Karpas-422 (cell line): ENCODE measurements at places on chromosomes 13 and 19. TPM values are rescaled to one million over a fixed set of nuclear protein-coding genes. Genes with fewer than 3 reads are reported as not detected.

GRCh38 chr19:46955813-46956371 is 63.7 kb upstream of the NPAS1 start:
- H3K4me3 ChIP-seq, result no peak overlapping the region
- H3K36me3 ChIP-seq, result 0 out of 2 replicates have a peak, but pooled peaks cover 3% of the 10 kb centered on the region
- DNase-seq, result no peak
- no peaks in the 10 kb centered on the region for H3K27me3 ChIP-seq
- H3K27ac ChIP-seq, result peak overlapping the region; percentile 38

- DNase-seq, result no peak
- H3K36me3 ChIP-seq, result no peaks in the 10 kb centered on the region
- peaks cover 4% of the 10 kb centered on the region; the same call in 1 of the 2 replicates for H3K4me1 ChIP-seq
- no peak overlapping the region for H3K27ac ChIP-seq
- no peak overlapping the region for H3K4me3 ChIP-seq
Measured at GRCh38 chr19:29882719-29883105, 59.3 kb upstream of the URI1 start.

DNA sequence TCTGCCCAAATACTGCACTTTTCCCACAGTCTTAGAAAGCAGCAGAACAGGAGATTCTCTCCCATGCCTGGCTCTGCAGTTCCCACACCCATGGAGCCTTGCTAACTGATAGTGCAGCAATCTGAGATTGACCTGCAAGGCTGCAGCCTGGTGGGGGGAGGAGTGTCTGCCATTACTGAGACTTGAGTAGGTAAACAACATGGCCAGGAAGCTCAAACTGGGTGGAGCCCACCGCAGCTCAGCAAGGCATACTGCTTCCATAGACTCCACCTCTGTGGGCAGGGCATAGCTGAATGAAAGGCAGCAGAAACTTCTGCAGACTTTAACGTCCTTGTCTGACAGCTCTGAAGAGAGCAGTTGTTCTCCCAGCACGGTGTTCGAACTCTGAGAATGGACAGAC is 358.5 kb upstream of the PCDH9 start:
- no peak overlapping the region for H3K27ac ChIP-seq
- no peaks in the 10 kb centered on the region for H3K4me1 ChIP-seq
- H3K36me3 ChIP-seq, result no peaks in the 10 kb centered on the region
- no peak overlapping the region for H3K4me3 ChIP-seq

DNA sequence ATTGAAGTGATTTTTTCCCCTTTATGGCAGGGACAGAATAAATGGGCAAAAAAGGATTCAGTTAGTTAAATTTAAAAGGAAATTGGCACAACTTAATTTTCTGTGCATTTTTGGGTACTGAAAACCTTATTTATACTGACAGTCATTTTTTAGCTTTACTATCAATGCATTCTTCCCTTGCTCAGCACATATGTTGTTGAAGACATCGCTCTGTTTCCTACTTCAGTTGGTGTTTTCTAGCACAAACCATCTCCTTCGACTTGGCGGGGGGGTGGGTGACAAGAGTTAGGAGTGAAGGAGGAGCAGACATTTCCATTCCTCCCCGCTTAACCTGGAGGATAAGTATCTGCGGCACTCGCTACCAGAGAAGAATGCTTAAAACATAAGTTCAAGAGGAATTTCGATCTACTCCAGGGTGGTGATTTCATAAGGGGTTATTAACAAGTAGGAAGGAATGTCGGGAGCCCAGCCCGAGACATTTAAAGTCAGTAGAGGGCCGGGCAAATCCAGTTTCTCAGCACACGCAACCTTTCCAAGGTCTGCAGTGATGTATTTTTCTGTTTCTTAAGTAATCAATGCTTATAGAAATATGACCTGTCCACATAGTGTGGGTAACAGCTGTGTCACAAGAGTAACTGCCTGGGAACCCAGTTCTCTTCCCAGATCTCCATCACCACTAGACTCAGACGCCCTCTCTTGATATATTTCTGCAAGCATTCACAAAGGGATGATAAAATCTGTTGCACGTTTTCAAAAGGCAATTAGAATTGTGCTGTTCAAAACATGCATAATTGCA is 525.8 kb downstream of the MYO16 start:
- H3K36me3 ChIP-seq, result no peaks in the 10 kb centered on the region
- no peak for DNase-seq
- peaks cover 32% of the 10 kb centered on the region for H3K4me1 ChIP-seq
- no peak overlapping the region for H3K4me3 ChIP-seq
- H3K27me3 ChIP-seq, result no peaks in the 10 kb centered on the region
- H3K27ac ChIP-seq, result no peak overlapping the region

- H3K4me3 ChIP-seq, result no peak overlapping the region
- DNase-seq, result no peak
- no peaks in the 10 kb centered on the region for H3K36me3 ChIP-seq
- no peak overlapping the region for H3K27ac ChIP-seq
- H3K27me3 ChIP-seq, result no peaks in the 10 kb centered on the region
Measured at GRCh38 chr13:70388935-70389334, 280.7 kb upstream of the KLHL1 start.

- H3K27ac ChIP-seq, result no peak overlapping the region
- peak overlapping the region; percentile 83 for H3K4me3 ChIP-seq
- H3K4me1 ChIP-seq, result peaks cover 5% of the 10 kb centered on the region; the same call in 1 of the 2 replicates
- no peaks in the 10 kb centered on the region for H3K27me3 ChIP-seq
Measured at GRCh38 chr19:2949939-2950285, 5.1 kb upstream of the ZNF77 start.

ZNF222 gene
- 1.6 and 1.7 TPM in 2 replicates for total RNA-seq

DNA sequence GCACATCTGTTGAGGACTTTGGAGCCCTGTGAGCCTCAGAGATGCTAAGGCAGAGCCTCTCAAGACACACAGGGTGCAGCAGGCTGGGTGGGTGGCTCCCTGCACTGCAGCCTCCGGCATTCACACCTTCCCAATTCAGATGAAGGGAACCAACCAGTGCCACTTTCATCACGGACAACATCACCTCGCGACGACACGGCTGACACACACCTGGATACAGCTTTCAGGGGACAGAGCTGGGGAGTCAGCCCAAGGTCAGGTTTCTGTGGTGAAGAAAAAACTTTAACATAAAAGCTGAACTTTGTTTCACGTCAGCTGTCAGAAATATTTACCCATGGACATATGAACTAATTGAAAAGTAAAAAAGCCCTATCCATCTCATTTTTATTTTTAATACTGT is 24.9 kb upstream of the ARHGEF7 start:
- DNase-seq, result no peak
- H3K27ac ChIP-seq, result no peak overlapping the region
- no peaks in the 10 kb centered on the region for H3K4me1 ChIP-seq

GRCh38 chr19:49758292-49758691 is 4.8 kb downstream of the TSKS start:
- H3K4me1 ChIP-seq, result peaks cover 12% of the 10 kb centered on the region
- H3K27ac ChIP-seq, result no peak overlapping the region
- no peak overlapping the region for H3K4me3 ChIP-seq

GRCh38 chr19:19528721-19529490 is at the start of gene YJEFN3:
Gene YJEFN3 (plus strand): TSS chr19:19528911. CDS start chr19:19528933, 22 bp downstream.
- peaks cover 11% of the 10 kb centered on the region; the same call in 1 of the 2 replicates for H3K36me3 ChIP-seq
- H3K27ac ChIP-seq, result no peak within 1 kb of the TSS
- H3K4me3 ChIP-seq, result no peak within 1 kb of the TSS
- H3K27me3 ChIP-seq, result no peaks in the 10 kb centered on the region

GRCh38 chr13:95624020-95624419 is 20.5 kb downstream of the DZIP1 start:
- H3K4me1 ChIP-seq, result no peaks in the 10 kb centered on the region
- peak; percentile 81 for DNase-seq
- H3K27me3 ChIP-seq, result no peaks in the 10 kb centered on the region
- H3K4me3 ChIP-seq, result no peak overlapping the region
- no peaks in the 10 kb centered on the region for H3K36me3 ChIP-seq

GRCh38 chr13:59706101-59706976 is 457.4 kb downstream of the DIAPH3 start:
- H3K4me1 ChIP-seq, result peaks cover 16% of the 10 kb centered on the region
- DNase-seq, result no peak
- H3K27me3 ChIP-seq, result no peaks in the 10 kb centered on the region
- H3K36me3 ChIP-seq, result no peaks in the 10 kb centered on the region
- H3K4me3 ChIP-seq, result peak overlapping the region; percentile 28

- H3K27me3 ChIP-seq, result no peaks in the 10 kb centered on the region
- H3K27ac ChIP-seq, result no peak overlapping the region
- peaks cover 52% of the 10 kb centered on the region for H3K36me3 ChIP-seq
- no peak overlapping the region for H3K4me3 ChIP-seq
- H3K4me1 ChIP-seq, result no peaks in the 10 kb centered on the region
Measured at GRCh38 chr13:46015366-46015765, 37.2 kb downstream of the ZC3H13 start.

DNA sequence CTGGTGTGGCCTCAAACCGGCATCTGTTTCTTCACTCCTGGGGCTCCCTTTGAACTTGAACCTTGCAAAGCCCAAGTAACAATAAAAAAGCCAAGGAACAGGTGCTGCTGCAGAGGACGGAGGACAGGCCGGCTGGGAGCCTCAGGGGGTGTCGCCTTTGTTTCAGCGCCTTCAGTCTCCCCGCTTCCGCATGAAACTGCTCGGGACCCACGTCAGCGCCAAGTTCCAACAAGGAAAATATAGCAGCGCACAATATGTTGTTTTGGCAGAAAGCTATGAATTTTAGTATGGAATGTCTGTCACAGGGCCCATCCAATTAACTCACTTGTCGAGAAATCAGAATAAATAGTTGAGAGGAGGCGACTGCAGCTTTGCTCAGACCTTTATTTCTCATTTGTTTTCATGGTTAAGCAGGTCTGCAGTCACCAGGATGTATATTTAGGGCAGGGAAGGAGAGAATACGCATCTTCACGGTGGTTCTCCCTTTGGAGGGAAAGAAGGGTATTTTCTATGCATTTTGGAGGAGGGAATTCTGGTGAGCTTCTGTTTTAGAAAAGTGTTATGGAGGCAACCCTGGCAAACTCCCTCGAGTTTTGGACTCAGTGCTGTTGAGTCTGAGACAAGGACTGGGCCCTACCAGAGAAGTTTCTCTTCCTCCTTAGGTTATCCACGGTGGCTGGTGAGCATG is 34.3 kb upstream of the MEDAG start:
- no peak for DNase-seq
- no peak overlapping the region for H3K4me3 ChIP-seq
- no peaks in the 10 kb centered on the region for H3K36me3 ChIP-seq
- H3K27me3 ChIP-seq, result no peaks in the 10 kb centered on the region
- H3K27ac ChIP-seq, result no peak overlapping the region
- no peaks in the 10 kb centered on the region for H3K4me1 ChIP-seq

FAM83E gene
- 1.0 and 1.2 TPM in 2 replicates for total RNA-seq

GRCh38 chr19:29660835-29661234 is 4.4 kb upstream of the PLEKHF1 start:
- H3K4me3 ChIP-seq, result no peak overlapping the region
- H3K36me3 ChIP-seq, result no peaks in the 10 kb centered on the region
- DNase-seq, result no peak
- H3K4me1 ChIP-seq, result peaks cover 8% of the 10 kb centered on the region
- no peak overlapping the region for H3K27ac ChIP-seq
- H3K27me3 ChIP-seq, result no peaks in the 10 kb centered on the region

DNA sequence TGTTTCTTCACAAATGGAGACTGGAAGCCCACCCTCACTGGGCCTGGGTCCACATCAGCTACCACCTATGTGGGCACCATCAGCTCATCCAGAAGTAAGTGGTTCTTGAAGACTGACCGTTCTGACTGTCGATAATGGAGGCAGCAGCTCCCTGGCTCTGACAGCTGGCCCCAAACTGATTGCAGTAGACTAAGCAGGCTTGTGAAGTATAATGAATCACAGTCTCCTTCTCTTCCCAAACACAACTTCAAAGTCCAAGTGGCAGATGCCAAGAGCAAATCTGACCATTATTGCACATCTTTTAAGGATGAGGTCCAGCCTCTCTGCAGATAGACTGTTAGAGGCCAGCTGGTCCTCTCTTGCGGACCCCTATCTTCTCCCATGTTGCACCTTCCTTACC is 574.4 kb upstream of the KLF12 start:
- no peak overlapping the region for H3K27ac ChIP-seq
- H3K36me3 ChIP-seq, result no peaks in the 10 kb centered on the region
- no peaks in the 10 kb centered on the region for H3K4me1 ChIP-seq
- no peak overlapping the region for H3K4me3 ChIP-seq
- no peaks in the 10 kb centered on the region for H3K27me3 ChIP-seq

DNA sequence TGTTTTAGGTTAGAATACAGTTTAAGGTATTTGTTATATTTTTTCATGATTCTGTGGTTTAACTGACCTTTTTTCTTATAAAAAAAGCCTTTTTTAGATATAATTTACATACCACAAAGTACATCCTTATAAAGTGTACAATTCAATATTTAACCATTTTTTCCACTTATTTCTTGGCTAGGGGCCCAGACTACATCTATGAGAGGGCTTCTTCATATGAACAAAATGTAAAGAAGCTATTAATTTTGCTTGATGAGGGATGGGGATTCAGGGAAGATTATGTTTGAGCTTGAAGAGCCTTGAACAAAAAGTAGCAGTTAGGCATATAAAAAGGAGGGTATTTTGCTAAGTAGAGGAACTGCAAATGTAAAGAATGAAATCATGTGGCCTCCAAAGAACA is 2.2 kb downstream of the CCDC122 start:
- H3K4me1 ChIP-seq, result peaks cover 43% of the 10 kb centered on the region
- no peaks in the 10 kb centered on the region; the same call in 1 of the 2 replicates for H3K27me3 ChIP-seq
- no peak overlapping the region for H3K4me3 ChIP-seq
- H3K36me3 ChIP-seq, result no peaks in the 10 kb centered on the region
- no peak for DNase-seq

DNA sequence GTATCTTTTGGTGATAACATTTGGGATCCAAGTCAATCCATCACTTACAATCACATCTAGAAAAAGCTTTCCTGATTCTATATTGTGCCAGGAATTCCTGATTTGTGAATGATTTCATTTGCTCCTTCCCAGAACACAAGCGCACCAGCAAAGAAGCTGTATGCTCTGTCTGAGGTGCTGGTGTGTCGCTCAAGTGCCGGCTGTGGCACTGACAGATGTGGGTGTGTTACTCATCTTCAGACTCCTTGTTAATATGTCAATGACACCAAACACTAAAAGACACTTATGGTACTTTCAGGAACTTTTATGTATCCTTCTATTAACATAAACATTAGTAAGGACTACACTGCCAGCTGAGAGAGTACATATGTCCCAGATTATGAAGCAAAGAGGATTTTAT is 429.1 kb downstream of the ITGBL1 start:
- DNase-seq, result no peak
- no peaks in the 10 kb centered on the region for H3K36me3 ChIP-seq
- no peak overlapping the region for H3K4me3 ChIP-seq
- peaks cover 5% of the 10 kb centered on the region for H3K4me1 ChIP-seq
- H3K27me3 ChIP-seq, result no peaks in the 10 kb centered on the region

C19orf85 gene
- not detected in 2 replicates for total RNA-seq

MATK gene
- total RNA-seq, result not detected in 2 replicates

SYCN gene
- total RNA-seq, result not detected in 2 replicates

B3GNT3 gene
- not detected in 2 replicates for total RNA-seq

DNA sequence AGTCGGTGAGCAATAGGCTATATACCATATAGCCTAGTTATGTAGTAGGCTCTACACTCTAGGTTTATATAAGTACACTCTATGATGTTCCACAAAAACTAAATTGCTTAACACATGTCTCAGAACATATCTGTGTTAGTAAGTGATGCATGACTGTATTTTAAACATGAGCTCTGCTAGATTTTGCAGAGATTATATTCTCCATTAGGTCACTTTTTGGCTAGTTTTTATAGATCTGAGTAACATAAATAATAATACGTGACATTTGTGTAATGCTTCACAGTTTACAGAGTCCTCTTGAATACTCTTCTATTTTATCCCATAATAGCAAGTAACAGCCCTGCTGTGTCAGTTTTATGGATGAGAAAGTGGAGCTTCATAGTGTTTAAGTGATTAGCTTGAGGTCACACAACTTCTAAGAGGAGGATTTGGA is 47.8 kb downstream of the NDFIP2 start:
- H3K27ac ChIP-seq, result no peak overlapping the region
- DNase-seq, result peak; percentile 28
- no peak overlapping the region for H3K4me3 ChIP-seq
- peaks cover 9% of the 10 kb centered on the region for H3K4me1 ChIP-seq
- no peaks in the 10 kb centered on the region for H3K27me3 ChIP-seq
- H3K36me3 ChIP-seq, result no peaks in the 10 kb centered on the region
